Occipital lobe (tissue), 3 donors: ENCODE measurements at places on chromosomes 7 and 10. TPM values are rescaled to one million over a fixed set of nuclear protein-coding genes. Genes with fewer than 3 reads are reported as not detected.

The AKR1C2 gene
- 22.6 TPM for total RNA-seq

The TMEM236 gene
- 0.16 TPM for total RNA-seq

The ASAH2B gene
- total RNA-seq: 9.8 TPM

The GRM3 gene
- total RNA-seq: 179 TPM

The UNC5B gene
- total RNA-seq: 3.9 TPM
